ENCODE measurements at places on chromosomes 3 and 15.

- no peak for DNase-seq
These were observed 192.5 kb downstream of the RSL24D1 start for GRCh38 chr15:55003965-55004873.

GRCh38 chr15:51299187-51300015 is 39.0 kb downstream of the CYP19A1 start:
- no peak for DNase-seq

DNA sequence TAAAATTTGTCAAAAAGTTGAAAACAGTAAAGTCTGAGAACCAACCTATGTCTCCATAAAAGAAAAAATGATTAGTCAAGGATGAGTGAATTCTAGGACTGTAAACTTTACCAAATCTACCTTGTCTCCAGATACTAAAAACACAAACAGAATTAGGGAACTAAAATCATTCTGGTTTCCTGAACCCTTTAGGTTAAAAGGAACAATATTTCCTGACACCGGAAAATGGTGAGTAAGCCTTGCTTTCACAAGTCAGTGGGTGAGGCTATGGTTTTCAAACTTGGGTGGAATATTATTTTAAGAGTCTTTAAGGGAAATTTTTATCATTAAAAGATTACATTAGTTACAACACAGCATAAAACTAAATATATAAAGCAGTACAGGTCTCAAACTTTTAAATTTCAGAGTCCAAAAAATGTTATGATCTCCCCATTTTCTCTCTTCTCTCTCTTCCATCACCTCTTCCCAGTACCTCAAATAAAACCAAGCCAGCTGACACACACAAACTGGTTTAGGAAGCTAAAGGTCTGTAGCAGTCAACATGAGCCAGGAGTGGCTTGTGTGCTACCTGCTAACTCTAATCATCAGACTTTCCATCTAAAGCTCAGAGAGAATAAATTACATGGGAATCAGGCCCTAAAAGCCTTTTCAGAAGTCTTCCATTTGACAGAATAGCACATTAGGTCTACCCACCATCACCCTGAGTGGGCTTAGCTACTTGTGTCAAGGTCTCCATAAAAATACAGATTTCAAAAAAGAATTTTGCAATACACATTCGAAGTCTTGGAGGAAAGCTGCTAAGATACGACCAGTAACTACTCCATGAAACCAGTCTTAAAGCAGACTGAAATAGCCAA is 2.2 kb downstream of the SLC12A6 start:
- no peak for DNase-seq

GRCh38 chr3:177601152-177601551 is 403.9 kb upstream of the TBL1XR1 start:
- DNase-seq: no peak

- no peak for DNase-seq
These were observed 13.4 kb downstream of the FOXL2NB start for GRCh38 chr3:138960417-138960852.

DNA sequence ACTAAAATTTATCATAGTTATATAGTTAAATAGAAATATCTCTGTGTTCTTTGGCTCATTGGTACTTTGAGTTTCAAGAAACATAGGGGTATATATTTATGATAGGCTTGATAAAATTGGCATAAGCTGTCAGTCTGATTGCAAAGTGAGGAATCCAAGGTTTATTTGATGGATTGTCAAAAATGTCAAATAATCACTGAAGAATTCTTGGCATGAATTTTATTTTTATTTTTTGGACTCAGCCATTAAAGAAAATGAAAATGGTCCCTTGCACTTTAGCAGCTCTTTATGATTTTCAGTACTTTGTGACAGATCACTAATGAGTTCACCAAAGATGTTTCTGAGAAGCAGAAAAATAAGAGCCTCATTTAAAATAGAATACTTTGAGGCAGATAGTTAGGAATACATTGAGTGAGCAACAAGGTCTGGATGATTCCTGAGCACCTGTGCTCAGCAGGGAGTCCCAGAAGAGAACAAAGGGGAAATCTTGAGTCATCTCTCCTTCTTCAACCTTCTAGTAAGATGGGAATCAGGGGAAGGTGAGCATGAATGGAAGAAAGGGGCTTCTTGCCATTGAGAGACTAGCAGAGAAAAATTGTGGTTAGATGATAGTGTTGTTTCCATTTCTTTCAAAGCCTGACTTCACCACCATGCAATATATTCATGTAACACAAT is 85.3 kb upstream of the VEPH1 start:
- no peak for DNase-seq

GRCh38 chr3:12828751-12829150 is 12.6 kb downstream of the RPL32 start:
- no peak for DNase-seq

GRCh38 chr3:189641776-189642175 is 10.6 kb downstream of the TP63 start:
- no peak for DNase-seq

DNA sequence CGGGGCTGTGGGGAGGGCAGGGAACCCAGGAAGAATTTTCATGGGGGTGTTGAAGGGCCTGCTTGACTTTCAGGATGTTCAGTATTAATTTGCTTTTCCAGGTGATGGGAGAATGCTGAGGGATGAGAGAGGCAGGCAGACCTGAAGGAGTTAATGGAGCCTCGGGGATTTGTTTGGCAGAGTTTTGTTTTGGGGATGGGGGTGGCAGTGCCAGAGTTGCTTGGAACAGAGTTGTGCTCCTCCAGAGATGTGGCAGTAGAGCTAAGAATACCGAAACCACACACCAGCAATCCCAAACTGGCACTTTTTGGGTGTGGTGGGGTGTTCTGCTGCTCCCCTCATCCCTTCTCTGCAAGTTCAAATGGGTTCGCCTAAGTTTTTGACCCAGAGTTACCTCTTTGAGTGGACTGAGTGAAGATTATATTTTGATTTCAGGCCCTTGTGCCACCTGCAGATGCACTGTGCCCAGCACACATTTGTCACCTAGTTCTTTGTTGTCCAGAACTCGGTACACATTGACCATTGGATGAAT is 1.6 kb downstream of the BOC start:
- DNase-seq: no peak

Measured in effector memory CD8-positive, alpha-beta T cell (primary cell).